ENCODE measurements at places on chromosomes 1 and 21.

GRCh38 chr1:238343852-238344251 is 453.1 kb upstream of the ZP4 start:
- DNase-seq = no peak

DNA sequence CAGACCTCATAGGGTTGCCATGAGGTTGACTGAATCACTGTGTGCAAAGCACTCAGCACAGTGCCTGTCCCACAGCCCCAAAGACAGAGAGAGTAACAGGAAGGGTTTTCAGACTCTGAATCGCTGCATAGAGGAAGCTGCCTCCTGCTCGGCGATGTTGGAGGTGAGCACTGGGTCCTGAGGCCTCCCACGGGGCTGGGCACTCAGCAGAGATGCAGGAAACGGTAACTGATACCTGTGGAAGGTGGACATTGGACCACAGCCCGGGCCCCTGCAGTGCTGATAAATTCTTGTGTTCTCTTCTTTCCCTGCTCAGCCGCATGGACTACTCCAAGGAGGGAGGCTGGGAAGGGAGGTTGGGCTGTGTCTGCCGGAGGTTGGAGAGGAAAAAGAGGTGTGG is 389.7 kb downstream of the PTPRU start:
- no peak for DNase-seq

DNA sequence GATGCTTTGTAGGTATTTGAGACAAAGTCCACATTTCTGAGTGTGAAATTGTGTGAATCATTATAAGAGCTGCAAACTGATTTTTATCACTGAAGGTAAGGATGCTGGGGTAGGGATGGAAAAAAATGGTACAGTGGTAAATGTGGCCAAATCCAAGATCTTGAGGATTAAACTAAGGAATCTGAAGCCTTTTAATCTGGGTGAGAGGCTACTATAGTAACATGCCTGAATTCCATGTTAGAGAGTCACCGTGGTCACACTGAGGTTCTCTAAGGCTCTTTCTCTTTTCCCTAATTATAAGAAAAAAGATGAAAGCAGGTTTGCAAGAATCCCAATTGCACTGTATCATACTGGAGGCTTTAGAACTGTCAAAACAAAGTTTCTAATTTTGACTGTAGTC is 17.6 kb downstream of the PTGER3 start:
- no peak for DNase-seq

- DNase-seq = no peak
Observed at GRCh38 chr1:115084902-115085511, 4.3 kb downstream of the TSPAN2 start.

- DNase-seq = no peak
Observed at GRCh38 chr1:17198476-17199258, 6.3 kb upstream of the PADI1 start.

- DNase-seq = no peak
Observed at GRCh38 chr1:233641029-233641428, 27.1 kb downstream of the KCNK1 start.

GRCh38 chr1:20354610-20355009 is 63.9 kb downstream of the VWA5B1 start:
- no peak for DNase-seq

DNA sequence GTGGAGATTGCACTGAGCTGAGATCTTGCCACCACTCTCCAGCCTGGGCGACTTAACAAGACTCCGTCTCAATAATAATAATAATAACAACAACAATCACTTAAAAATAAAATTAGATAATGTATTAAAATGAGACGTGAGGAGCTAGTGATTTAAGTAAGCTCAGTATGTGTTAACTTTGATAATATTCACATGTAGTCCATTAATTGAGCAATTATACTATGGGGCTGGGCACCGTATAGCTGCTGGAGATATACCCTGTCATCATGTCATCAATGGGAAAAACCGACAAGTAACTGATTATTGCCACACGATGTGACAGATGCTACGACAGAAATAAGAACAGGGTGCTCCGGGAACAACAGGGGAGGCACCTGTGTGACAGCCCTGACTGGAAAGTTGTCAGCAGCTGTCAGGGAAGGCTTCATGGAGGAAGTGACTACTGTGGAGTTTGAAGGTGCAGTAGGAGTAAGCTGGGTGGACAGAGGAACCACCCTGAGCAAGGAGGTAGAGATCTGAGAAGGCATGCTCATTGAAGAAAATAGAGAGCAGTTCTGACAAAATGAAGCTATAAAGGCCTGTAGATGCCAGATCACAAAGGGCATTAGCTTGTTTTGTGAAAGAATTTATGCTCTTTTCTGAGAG is 924 bp upstream of the CAMSAP2 start:
- no peak for DNase-seq

GRCh38 chr1:160454371-160455152 is 54.2 kb downstream of the VANGL2 start:
- DNase-seq = no peak

- no peak for DNase-seq
Observed at GRCh38 chr1:16209847-16210407, 2.5 kb downstream of the ARHGEF19 start.

DNA sequence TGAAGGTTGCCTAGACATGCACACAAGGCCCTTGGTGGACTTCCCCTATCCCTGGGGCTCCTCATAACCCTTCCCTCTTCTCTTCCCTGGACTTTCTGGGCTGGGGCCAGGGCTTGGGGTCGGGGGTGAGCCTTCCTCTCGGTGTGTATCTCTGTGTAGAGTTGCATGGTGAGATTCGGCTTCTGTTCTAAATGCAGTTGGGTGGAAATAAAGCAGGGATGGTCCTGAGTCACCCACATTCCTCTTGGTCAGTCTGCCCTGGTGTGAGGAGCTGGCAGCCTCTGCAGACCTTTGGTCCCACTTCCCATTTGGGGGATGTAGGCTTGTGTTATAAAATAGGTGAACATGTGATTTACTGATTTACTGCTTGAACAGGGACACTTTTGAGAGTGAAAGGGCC is 38.0 kb downstream of the ADARB1 start:
- no peak for DNase-seq

DNA sequence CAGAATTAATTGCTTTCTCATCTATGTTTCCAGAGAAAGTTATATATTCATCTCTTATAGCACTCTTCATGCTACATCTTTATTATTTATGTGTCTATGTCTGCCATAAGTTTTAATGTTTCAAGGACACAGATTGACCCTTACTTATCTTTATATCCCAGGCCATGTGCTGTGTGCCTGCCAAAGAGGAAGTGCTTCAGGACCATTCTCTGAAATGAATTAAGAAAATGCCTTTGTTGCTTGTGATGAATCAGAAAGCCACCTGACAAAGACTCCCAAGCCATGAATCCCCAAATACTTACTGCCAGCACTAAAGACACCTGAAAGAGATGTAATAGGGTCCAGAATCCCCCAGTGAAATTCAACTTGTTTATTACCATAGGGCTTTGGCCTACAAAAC is 342.1 kb upstream of the C1orf87 start:
- no peak for DNase-seq

- DNase-seq = no peak
Observed at GRCh38 chr1:18794561-18794960, 64.9 kb downstream of the TAS1R2 start.

DNA sequence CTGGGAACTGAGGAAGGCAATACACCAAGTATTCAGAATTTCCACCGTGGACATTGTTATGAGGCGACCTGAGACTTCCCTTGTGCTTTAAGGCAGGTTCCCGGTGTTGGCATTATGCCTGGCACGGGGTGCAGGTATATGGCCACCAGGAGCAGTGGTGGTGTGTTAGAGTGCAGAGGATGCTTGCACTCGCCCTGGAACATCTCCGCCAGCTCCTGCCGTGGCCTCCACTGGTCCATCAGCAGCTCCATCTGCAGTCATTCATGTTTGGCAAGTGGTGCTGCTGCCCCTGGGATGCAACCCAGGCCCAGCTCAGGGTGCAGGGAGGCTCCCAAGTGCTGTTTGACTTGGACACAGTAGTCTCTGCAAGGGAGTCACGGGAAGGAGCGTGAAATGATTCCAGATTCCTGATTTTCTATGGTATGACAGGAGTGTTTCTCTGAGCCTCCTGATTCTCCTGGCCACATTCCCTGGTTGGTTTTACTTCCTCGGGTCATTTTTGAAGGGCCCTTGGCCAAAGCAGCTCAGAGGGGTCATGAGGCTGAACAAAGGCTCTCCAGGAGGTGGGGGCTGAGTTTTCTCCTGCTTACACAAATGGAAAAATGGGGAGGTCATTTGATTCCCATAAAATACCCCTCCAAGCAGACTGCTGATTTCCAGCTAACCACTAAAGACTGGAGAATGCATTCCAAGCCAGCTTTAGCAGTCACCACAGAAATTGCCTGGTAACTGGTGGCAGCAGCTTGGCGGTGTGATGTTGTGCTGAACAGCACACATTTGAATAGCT is 60.4 kb upstream of the PSEN2 start:
- no peak for DNase-seq

All from stimulated activated naive CD4-positive, alpha-beta T cell (primary cell).